ENCODE measurements at places on chromosomes 2 and 18. TPM values are rescaled to one million over a fixed set of nuclear protein-coding genes. Genes with fewer than 3 reads are reported as not detected.

DNA sequence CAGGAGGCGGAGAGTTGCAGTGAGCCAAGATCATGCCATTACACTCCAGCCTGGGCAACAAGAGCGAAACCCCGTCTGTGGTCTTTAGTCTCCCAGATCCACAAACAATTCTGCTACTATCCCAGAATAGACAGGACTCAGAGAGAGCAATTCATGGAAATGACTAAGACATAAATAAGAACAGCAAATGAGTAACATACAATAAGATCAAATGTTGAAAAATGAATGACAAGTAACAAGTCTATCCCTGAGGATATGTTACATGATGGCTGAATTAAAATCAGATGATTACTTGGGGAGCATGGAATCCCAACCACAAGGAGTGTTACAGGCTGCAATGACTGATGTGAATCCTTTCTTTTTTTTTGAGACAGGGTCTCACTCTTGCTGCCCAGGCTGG, 10.3 kb downstream of the ARL5A start:
- DNase-seq: no peak

DNA sequence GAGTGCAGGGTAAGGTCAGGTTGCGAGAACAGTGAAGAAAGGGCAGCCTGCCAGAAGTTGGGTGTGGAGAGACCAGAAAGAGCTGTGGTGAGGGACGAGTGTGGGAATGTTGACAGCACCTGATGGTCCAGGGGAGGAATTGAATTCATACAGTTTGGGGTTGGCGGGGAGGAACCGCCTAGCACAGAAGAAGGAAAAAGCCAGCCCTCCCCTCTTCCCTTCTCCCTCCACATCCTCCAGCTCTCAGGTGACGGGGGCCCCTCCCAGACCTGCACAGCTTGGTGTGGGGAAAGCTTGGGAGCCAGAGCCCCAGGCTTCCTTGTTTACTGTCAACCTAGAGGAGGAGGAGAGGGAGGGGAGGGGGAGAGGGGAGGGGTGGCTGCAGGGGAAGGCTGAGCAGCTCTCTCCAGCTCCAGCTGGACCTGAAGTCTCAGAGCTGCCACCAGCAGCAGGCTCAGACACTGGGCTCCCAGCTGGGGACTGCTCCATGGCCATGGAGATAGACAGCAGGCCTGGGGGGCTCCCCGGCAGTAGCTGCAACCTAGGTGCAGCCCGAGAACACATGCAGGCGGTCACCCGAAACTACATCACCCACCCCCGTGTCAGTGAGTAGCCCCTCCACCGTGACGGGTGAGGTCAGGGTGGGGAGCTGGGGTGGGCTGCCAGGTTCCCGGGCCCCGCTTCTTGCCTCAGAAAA, at the start of gene ATP6V1B1:
Gene ATP6V1B1, plus strand, starts transcription at position 433 of the 697 bp plus-strand sequence. Its CDS starts 55 bp downstream, at position 488.
- peak; percentile 44 for DNase-seq

- peak; percentile 80 for DNase-seq
Observed at GRCh38 chr2:85421260-85422071, 3.0 kb downstream of the SH2D6 start.

GRCh38 chr2:6771634-6772611, 93.8 kb downstream of the CMPK2 start:
- DNase-seq: peak; percentile 50

GRCh38 chr18:45379903-45380302, 235.4 kb upstream of the SLC14A2 start:
- no peak for DNase-seq

GRCh38 chr18:78902795-78903435, 76.7 kb upstream of the SALL3 start:
- DNase-seq: no peak

The POTEI gene
- total RNA-seq: 1.9 TPM

DNA sequence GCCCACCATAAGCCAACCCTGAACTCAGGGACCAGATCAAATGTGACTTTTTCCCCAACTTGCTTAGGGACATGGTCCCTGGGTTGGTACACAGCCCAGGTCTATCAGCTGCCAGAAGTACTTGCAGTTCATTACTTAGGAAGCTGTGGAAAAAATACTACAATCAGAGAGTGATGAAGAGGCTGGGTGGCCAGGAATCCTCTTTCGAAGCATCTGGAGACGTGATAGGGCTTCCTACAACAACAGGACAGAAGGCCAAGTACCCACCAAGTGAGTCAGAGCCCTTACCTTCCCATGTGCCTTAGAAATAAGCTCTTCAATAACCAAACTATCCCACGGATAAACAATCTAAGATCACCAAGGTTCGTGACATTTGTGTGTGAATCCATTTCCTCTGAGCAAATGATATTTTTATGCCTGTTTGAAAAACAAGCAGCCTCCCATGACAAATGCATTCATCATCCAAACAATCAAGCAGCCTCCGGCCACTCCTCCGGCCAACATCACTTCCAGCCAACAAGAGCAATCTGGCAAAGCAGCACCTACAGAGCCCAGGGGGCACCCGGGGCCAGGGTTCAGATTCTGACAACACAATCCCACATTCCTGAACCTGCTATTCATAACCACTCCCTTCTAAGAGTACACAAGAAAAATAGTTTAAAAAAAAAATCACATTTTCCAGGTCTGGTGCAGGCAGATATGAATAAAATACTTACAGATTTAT, 26.4 kb downstream of the TBC1D8 start:
- peak; percentile 81 for DNase-seq

DNA sequence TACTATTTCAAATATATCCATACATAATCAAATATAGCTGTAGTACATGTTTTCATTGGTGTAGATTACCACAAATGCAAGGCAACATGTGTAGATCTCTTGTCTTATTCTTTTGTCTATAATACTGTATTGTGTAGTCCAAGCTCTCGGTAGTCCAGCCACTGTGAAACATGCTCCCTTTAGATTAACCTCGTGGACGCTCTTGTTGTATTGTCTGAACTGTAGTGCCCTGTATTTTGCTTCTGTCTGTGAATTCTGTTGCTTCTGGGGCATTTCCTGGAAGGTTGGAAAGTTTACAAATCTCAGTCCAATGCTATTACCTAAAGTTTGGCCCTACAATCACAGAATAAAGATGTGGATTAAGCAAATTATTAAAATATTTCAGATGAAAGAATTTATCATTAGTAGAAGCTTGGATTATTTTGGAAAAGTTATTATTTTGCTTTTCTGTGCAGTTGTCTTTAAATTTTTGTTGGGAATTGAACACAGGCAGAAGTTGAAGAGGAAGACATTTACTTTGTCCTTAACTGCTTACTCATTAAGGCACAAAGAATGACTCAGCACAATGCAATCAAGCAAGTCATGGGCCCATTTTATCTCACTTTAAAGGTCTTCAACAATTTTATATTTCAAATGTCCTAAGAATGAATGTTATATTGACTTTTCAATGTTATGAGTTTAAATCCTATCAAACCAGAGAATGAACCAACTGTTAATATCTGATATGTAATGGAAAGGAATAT, 103.4 kb upstream of the CAVIN2 start:
- DNase-seq: no peak

The HMSD gene
- total RNA-seq: 0.10 TPM

- DNase-seq: no peak
Observed at GRCh38 chr2:217553679-217554078, 449.1 kb downstream of the TNS1 start.

DNA sequence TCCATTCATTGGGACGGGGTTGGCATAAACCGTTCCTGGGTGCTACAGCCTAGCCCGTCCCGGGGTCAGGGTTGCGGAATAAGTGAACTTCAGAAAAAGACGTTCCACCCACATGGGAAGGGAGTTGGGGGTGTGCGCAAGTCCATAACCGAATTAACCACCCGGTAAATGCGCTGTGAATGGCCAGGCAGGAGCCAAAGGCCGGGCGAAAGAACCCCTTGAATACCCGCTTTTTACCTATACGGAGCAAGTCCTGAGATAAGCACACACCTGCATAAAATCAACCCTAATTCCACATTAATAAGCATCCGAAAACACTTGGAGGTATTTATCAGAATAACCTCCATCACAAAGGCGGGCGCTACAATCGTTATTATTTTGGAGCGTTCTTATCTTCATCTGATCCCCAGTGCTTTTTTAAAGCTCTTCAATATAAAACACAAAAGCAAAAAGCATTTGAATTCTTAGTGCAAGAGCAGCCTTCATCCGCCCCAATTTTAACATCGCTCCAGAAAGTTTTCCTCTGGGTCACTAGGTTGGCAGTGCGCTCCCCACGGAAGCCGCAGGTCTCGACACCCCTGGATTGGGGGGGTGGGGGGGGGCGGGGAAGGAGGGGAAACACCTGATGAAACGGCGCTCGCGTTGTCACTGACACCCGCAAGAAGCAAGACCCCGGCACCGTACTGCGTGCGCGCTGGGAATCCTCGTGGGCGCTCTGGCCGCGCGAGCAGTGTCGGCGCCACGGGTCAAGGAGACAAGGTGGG, 1.2 kb downstream of the SATB2 start:
- DNase-seq: no peak

- DNase-seq: no peak
Observed at GRCh38 chr2:141105763-141106162, 1025.1 kb downstream of the LRP1B start.

The ATF2 gene
- total RNA-seq: 52.1 TPM

- DNase-seq: peak; percentile 22
Observed at GRCh38 chr2:181680055-181680936, at the start of gene NEUROD1. TSS of gene NEUROD1 (minus strand) at chr2:181680517. CDS start at chr2:181678860, 1,657 bp downstream.

DNA sequence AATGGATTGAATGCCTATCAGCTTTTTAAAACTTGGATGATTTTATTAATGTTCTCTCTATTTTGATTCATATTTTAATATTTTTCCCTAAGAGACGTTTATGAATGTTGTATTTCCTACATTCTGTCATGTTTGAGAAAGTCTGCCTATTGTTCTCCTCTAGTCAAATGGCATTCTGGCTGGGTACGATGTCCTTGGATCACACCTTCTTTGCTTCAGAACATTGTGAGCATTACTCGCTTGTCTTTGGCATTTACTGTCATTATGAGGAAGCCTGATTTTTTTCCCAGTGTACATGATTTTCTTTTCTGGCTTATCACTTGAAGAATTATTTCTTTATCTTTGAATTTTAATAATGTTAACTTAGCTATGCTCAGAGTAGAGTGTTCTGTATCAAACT, 78.4 kb downstream of the CDC42EP3 start:
- no peak for DNase-seq

Measured in hepatocyte (in vitro differentiated cells).